Stimulated activated naive CD4-positive, alpha-beta T cell treated with Interleukin-2 at 50 U/mL for 16 hours (primary cell): ENCODE measurements at places on chromosomes 13 and 19.

DNA sequence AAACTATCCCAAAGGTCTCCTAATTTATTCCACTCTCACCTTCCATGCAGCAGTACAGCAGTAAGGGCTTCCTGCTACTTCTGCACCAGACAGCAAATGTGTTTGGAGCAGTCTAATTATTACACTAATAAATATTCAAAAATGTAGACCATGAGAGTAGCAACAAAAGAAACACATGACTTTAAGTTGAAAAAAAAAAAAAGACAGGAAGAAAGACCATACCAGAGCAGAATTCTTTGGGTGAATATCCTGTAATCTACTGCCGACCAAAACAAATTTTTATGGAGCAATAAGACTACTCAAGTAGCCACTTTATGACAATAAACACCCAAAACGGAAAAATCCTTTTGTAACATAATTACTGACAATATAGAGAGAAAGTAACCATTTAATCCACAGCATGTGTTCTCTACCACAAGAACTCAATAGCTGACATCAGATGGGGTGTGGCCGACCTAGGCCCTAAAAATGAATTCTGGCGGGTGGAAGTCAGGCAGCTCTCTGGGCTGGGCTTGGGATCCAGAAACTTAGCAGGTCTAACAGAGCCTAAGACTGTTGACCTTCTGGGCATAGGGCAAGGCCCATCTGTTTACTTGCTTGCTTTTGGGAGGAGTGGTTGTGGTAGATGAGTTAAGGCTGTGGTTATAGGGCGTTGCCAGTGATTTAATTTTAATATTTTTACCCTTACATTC lies 4.6 kb downstream of the KLF12 start:
- DNase-seq = peak; percentile 10

- DNase-seq = no peak
Observed at GRCh38 chr13:105278943-105279381, 1256.5 kb downstream of the EFNB2 start.

- DNase-seq = no peak
Observed at GRCh38 chr19:8526345-8527091, 12.6 kb upstream of the ZNF414 start.

DNA sequence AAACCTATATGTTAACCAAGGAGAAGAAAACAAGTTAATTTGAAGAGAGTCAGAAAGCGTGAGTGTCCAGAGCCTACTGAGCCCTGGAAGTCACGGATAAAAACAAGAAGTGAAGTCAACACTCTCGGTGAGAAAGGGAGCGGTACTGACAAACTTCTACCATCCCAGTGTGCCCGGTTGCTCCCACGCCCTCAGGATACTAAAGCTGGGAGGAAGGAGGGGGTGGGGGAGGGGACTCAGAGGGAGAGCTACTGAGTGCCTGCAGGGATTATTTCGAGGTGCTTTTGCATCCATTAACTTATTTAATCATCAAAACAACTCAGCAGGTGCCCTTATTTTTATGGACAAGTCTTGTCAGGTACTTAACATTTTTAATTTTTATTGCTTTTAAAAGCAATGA lies 166.2 kb downstream of the ZIC5 start:
- no peak for DNase-seq

- no peak for DNase-seq
Observed at GRCh38 chr13:97849305-97849704, 104.2 kb upstream of the IPO5 start.

GRCh38 chr19:57800696-57801095 lies 14.0 kb downstream of the ZNF552 start:
- DNase-seq = no peak

- DNase-seq = no peak
Observed at GRCh38 chr19:15122331-15123030, 15.3 kb downstream of the SYDE1 start.

- DNase-seq = no peak
Observed at GRCh38 chr19:19171821-19172532, 1.9 kb upstream of the MEF2B start.

- DNase-seq = no peak
Observed at GRCh38 chr13:96229356-96229755, 139.4 kb downstream of the HS6ST3 start.

GRCh38 chr13:47764817-47765216 lies 236.3 kb downstream of the SUCLA2 start:
- no peak for DNase-seq

DNA sequence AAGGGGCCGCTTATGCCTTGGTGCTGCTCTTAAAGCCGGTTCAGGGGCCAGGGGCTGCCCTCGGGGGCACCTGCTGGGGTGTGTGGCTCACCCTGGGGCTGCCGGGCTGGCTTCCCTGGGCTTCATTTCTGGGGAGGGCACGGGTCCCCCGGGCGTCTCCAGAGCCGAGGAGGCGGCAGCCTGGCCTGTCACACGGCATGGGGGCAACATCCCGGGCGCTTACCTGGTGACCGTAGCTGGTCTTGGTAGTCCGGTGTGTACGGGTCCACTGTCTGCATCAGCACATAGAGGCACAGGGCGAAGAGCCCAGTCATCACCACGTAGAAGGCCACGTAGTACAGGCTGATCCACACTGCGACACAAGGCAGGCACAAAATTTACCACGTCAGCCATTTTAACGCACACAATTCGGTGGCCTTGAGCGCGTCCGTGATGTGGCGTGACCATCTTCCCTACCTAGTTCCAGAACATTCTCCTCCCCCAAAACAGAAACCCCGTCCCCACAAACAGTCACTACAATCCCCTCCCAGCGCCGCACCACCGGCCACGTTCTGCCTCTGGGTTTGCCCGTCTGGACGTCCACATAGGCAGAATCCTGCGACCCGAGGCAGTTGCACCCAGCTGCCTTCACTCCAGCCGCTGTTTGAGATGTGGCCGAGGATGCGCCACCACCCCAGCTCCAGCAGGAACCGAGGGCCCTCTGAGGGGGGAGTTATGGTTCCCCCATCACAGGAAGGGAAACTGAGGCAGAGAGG lies 3.2 kb downstream of the ATP4B start:
- DNase-seq = no peak

GRCh38 chr13:54627646-54628372 lies 1599.2 kb downstream of the OLFM4 start:
- no peak for DNase-seq

DNA sequence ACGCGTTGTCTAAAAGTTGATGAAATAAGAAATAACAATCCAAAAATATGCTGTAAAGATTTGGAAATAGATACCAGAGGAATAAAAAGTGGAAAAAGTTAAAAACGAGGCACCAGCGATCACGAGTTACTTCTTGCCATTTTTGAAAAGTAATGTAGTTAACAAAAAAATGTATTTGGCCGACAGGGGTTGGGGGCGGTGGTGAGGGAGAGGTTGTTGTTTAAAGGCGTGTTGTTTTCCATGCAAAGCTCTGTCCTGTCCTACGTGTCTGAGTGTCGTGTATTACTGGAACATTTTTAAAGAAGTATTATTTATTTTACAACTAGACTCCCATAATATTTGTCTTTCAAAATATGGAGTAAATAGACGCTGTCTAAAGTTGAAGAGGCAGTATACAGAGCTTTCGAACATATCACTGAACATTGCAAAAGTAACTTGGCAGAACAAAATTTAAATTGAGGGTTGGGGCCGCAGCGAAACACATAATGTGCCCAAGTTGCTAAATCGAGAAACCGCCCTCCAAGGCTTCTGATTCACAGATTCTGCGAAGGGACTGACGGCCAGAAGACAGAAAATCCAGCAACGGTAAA lies 823 bp downstream of the FBXO17 start:
- DNase-seq = no peak

- no peak for DNase-seq
Observed at GRCh38 chr19:56142087-56142787, 1.1 kb downstream of the ZNF444 start.

- DNase-seq = no peak
Observed at GRCh38 chr19:14148751-14149410, 12.5 kb upstream of the ASF1B start.

DNA sequence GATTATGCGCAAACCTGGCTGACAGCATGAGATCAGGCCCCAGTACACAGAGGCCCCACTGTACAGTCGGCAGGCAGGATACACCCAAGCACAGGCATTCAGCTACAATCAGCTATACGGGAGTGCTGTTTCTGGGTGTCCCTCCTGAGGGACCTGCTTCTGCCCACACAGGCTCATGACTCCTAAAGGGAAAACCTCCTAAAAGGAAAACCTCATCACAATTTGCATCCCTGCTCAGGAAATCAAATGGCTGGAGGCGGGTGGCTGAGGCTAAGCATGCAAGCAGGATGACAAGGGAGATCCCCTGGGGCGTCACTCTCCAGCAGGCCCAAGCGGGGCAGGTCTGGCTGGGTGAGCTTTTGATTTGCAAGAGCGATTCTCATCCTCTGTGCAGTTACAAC lies 99.8 kb downstream of the CRYL1 start:
- no peak for DNase-seq

- no peak for DNase-seq
Observed at GRCh38 chr13:30567072-30567471, 50.6 kb upstream of the USPL1 start.

- DNase-seq = no peak
Observed at GRCh38 chr13:75938811-75939560, 302.9 kb downstream of the LMO7 start.

DNA sequence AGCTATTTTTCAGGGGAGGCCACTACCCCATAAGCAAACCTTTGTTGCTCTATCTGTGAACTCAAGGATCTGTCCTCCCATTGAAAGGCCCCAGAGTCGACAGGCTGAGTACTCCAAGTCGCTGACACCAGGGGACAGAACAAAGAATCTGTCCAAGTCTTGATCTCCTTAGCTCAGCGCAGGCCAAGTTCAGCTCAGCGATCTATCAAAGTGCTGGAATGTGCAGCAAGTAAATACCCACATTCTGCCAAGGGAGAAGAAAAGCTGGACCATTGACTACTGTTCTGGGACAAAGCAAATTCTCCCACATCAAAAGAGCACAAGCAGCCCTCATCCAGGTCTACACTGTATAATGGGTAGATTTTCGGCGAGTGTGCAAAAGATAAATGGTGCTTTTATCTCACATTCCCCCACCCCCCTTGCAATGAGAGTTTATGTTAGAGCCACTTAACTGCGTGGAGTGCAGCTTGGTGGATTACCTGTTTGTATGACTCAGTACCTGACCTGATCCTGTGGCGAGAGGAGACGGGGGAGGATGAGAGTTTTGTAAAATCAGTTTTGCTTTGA lies 391.7 kb upstream of the SGCG start:
- no peak for DNase-seq
